ENCODE measurements at places on chromosomes 7 and 10.

DNA sequence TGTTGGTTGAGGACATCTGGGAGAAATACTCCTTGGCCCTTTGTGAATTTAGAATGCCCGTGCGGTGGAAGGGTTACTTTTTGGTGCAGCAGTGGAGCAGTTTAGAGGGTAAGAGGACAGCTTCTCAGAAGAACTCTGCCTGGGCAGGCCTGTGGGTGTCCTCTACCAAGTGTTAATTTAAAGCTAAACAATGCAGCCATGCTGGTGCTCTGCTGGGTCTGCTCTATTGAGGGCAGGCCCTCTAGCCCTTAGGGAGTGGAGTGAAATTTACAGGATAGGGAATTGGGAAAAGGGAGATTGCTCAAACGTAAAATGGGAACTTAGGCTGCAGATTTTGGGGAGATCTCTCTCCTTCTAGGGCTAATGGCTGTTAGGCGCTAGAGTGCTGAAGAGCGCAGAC lies 22.1 kb downstream of the BLNK start:
- DNase-seq = no peak

DNA sequence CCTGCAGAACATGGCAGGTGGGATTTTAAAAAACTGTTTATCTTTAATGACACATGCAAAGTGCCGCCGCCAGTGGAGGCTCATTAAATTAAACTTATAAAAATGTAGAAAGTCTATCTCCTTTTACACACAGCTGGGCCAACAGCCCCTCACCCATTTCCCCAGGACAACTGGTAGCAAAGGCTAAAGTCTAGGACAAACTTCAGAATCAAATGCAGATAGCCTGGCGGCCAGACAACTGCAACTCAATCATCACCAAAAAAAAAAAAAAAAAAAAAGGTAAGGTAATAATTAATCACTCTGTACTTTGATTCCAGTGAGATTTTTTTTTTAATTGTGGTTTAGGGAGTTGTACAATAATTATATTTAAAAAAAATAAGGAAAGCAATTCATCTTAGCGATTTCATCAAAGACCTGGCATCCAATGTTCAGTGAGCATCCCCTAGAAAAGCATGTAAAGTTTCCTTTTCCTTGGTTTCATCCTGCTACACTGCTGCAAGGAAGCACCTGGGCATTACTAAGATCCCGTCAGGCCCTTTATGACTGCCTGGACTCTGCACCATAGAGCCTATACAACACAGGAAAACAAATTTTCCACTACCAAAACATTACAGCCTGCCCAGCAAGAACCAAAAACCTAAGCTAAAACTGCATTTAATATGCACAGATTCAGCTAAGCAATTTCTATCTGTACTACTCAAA lies 98.5 kb downstream of the GRB10 start:
- DNase-seq = no peak

- DNase-seq = no peak
Observed at GRCh38 chr7:78528964-78529363, 730.4 kb downstream of the PHTF2 start.

DNA sequence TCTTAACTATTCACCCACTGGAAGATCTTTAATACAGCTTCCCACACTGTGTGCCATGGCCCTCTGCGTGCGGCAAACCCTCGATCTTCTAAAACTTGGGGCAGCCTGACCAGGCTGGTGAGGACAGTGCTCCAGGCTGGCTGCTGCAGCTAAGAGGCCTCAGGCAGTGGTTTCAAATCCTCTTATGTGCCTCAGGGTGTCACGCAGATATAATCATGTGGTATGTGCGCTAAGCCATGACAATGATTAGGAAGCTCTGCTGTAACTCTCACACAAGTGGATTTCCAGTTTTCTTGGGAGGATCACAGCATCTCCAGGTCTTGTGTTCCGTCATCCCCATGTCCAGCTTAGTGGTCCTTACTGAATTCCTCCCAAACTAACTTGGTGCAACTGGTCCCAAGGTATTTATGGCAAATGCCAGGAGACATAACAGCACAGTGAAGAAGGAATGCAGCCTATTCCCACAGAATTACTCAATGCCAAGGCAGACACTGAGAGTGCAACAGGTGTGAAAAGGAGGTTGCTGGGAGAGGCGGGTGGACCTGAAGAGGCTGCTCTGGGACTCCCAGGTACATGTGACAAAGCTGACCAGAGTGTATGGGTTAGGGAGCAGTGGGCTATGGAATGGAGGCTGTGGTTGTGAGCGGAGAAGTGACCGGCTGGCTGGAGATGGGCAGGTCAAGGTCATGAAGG lies 2.3 kb downstream of the HPS1 start:
- DNase-seq = no peak

DNA sequence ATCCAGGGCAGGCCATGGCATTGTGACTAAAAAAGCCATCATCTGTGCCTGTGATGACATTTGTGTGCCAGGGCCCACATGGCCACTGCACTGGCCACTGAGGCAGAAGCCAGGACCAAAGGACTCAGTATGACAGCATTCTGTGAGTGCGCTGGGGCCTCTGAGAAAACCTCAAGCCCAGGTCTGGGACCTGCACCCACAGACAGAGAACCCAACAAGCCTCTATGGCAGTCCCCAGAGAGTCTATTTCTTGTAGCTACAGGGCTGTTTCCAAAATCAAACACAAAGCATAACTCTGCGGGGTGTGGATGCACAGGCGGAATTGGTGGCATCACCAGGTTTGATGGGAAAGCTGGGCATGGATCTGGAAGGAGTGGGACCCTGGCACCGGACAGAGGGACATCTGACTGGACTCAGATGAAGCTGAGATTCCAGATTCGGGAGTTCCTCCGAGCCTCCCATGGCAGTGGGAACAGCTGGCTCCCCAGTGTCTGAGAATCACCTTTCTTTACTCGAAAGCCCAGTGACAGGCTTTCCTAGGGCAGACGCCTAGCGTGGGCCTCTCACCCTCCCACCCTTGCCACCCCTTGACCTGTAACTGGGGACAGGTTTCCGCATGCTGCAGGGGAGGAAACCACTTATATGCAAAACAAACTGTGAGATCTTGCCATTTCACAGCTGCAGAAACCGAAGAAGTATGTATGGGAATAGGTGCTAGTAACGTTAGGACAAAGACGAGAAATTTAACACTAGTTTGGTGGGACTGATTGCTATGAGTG lies 70.6 kb upstream of the RHEB start:
- no peak for DNase-seq

GRCh38 chr7:148964483-148965267 lies 63.6 kb downstream of the PDIA4 start:
- DNase-seq = no peak

GRCh38 chr7:17181482-17181881 lies 117.0 kb upstream of the AHR start:
- DNase-seq = no peak

GRCh38 chr7:124013306-124013705 lies 19.6 kb downstream of the TMEM229A start:
- DNase-seq = no peak

DNA sequence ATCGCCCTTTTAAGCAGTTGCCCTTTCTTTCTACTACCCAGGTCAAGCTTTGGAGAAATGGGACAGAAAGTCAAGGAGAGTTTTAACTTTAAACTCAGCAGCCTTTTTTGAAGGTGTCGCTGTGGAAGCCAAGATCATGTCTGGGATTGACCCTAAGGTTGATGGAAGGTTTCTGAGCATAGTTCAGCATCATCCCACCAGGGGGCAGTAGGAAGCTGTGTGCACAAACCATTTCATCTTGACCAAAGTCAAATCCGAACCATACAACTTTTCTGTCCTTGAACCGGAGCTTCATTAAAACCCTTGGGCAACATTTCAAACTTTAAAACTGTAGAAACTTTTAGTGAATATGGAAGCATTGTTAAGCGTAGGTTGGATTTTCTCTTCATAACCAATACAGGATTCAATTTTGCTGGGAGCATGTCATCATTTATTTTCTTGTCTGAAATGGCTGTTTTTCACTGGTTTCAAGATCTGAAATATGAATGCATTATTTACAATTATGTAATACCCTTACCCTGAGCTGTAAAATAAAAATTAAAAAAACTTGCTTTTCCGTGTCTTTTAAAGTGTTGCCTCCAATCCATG lies 214.4 kb upstream of the KIAA1217 start:
- DNase-seq = no peak

GRCh38 chr7:70710011-70710480 lies 421.9 kb upstream of the GALNT17 start:
- no peak for DNase-seq

- no peak for DNase-seq
Observed at GRCh38 chr7:919924-920341, 34.5 kb downstream of the ADAP1 start.

GRCh38 chr7:126657137-126657536 lies 595.6 kb downstream of the GRM8 start:
- DNase-seq = no peak

GRCh38 chr7:90777041-90777440 lies 180.9 kb downstream of the CDK14 start:
- no peak for DNase-seq

- no peak for DNase-seq
Observed at GRCh38 chr10:106107706-106108105, 1056.8 kb downstream of the SORCS1 start.

DNA sequence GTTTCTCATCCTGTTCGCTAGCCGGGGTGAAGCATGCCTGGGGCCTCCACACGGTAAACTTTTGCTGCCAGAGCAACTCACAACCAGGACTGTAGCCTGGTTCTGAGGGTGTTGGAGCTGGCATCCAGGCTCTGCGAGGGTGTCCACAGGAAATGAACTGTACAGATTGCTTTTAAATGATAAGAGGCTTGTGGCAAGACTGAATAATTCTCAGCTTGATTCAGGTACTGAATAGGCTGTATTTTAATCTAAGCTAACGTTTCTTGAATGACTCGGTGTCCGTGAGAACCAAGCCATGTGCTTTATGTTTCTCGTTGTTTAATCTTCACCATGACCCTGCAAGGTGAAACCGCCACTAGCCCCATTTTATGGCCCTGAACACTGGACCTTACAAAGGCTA lies 49.3 kb downstream of the EEPD1 start:
- no peak for DNase-seq

DNA sequence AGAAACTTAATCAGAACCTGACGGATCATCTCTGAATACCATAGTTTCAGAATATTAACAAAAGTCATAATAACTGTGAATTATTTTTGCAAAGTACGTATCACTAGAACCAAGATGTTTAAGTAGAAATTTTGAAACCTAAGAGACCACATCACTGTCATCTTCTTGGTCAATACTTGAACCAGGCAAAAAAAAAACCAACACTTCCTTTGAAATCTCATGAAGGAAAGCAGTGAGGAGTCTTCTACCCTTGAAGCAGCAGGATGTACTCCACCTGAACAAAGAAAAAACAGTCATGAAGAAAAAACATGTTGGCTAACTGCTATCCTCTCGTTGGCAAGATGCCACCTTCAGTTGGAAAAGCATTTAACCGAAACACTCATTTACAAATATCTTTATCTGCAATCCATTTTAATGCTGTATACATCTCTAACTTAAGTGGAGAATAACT lies 82.4 kb downstream of the SRPK2 start:
- DNase-seq = no peak

GRCh38 chr10:86371691-86372090 lies 5.1 kb upstream of the GRID1 start:
- DNase-seq = no peak

GRCh38 chr10:34775044-34775637 lies 40.0 kb downstream of the PARD3 start:
- no peak for DNase-seq

DNA sequence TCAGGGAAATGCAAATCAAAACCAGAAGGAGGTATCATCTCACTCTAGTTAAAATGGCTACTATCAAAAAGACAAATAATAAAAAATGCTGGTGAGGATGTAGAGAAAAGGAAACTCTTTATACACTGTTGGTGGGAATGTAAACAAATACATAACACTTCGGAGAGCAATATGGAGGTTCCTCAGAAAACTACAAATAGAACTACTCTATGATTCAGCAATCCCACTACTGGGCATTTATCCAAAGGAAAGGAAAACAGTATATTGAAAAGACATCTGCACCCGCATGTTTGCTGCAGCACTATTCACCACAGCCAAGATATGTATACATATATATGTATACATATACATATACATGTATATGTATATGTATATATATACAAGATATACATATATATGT lies 94.2 kb downstream of the C10orf90 start:
- DNase-seq = no peak

- DNase-seq = no peak
Observed at GRCh38 chr10:122999347-122999746, 9.2 kb downstream of the IKZF5 start.

DNA sequence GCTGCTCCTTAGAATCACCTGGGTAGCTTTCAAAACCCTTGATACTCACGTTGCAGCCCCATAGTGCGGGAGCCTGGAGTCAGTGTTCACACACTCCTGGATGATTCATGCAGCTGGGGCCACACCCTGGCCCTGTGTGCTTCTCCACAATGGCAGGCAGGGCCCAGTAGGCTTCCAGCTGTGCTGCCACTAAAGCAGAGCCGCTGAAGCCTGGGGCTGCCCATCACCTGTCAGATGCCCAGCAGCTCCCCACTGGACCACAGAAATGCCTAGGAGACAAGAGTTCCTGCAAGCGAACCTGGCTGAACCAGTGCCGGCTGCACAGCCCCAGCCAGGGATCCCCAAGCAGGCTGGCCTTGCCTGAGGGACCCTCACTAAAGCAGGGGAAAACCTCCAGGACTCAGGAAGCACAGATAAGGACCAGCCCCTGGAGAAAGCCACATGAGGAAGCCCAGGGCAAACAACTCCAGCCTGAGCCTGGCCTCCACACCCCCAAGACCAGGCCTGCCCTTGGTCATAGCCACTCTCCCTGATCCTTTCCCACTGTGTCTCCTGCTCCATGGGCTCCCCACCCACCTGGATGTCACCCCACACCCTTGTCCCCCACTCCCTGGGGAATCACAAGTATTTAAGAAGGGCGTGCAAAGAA lies 111.9 kb downstream of the GRID1 start:
- DNase-seq = no peak

DNA sequence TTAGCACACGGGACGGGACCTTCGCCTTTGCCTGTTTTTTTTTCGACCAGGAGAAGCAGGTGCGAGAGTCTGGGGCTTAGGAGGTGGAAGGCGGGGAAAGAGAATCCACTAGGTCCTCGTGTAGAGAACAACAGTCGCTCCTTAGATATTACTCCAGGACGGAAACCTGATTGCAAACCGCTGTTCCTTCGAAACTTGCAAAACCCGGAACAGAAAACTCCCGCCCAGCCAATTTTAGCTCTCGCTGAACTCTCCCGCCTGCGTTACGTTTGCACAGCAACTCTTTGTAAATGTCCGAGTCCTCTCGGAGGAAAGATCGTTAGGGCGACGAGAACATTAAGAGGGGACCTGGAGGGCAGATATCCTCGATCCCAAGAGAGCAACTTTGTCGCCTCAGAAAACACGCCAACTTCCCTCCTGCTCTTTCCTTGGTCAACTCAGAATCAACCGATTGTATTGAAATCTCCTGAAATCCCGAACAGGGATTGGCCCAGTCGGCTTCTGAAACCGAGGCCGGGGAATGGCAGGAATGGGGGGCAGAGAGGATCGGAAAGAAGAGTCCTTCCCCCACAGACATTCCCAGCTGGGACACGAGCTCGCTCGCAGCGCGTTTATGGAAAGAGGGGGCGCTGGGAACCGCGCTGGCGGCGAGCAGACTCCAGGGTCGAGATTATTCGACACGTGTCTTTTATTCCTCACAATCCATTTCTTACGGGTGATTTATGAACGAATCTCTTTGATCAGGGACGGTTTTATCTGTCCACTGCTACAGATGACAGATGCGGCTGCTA lies 9.9 kb downstream of the TWIST1 start:
- DNase-seq = no peak

Data from NCI-H2081 treated with DMSO at 0.1 percent for 48 hours (cell line).